ENCODE measurements at places on chromosomes 6 and 20.

- DNase-seq: no peak
Observed at GRCh38 chr20:50353289-50353961, 156.8 kb upstream of the PTPN1 start.

- no peak for DNase-seq
Observed at GRCh38 chr20:43831481-43832065, 83.1 kb upstream of the TOX2 start.

DNA sequence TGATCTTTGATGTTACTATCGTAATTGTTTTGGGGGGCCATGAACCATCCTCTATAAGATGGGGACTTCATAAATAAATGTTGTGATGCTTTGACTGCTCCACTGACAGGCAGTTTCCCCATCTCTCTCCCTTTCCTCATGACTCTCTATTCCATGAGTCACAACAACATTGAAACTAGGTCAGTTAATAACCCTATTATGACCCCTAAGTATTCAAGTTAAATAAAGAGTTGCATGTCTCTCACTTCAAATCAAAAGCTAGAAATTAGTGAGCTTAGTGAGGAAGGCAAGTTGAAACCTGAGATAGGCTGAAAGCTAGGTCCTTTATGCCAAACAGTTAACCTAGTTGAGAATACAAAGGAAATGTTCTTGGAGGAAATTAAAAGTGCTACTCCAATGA, 491.0 kb downstream of the HAO1 start:
- DNase-seq: no peak

GRCh38 chr6:157230910-157231309, 92.4 kb downstream of the TMEM242 start:
- no peak for DNase-seq

DNA sequence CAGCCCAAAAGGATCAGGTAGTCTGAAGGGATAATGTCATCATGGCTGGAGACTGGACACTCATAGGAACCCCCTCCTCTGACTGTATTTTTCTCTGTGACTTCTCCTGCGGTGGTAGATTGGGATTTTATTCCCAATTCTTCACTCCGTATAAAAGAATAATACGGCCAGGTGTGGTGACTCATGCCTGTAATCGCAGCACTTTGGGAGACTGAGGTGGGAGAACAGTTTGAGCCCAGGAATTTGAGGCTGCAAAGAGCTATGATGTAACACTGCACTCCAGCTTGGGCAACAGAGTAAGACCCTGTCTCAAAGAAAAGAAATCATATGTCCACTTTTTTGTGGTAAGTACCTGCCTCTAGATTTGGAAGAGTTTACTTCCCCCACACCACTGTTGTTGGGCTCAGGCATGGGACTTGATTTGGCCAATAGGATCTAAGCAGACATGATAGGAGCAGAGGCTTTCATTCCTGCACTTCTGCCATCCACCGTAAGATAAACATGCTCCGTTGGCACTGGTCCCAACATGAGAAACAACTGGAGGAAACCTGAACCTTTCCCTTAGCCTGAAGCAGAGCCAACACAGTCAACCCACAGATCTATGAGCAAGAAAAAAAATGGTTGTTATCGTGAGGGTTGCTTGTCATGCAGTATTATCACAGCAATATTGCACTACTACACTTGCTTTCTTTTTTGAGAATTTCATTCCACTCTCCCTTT, 82.0 kb downstream of the JPH2 start:
- peak; percentile 71 for DNase-seq

DNA sequence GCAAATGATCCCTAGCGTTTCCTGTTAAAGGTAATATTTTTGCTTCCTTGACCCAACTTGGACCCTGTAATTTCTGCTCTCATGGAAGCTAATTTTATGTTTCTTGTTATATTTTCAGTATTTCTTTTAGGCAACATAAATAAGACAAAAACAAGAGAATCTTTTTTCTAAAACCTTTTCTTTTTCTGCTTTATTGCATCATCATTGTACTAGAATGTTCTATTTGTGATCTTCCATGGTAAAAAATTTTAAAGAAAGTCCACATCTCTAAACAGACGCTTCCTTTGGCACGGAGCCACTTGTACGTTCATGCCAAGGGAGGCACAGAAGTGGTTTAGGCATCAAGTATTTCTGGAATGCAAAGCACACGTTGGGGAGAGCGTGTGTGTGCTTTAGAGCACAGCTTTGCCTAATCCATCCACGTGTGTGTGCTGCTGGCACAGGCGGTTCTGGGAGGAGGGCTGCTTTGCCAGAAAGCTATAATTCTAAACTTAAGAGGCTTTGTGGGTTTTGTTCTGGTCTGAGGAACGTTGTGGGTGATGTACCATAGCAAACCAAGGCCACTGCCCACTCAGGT, 98.3 kb downstream of the SASH1 start:
- DNase-seq: peak; percentile 28

DNA sequence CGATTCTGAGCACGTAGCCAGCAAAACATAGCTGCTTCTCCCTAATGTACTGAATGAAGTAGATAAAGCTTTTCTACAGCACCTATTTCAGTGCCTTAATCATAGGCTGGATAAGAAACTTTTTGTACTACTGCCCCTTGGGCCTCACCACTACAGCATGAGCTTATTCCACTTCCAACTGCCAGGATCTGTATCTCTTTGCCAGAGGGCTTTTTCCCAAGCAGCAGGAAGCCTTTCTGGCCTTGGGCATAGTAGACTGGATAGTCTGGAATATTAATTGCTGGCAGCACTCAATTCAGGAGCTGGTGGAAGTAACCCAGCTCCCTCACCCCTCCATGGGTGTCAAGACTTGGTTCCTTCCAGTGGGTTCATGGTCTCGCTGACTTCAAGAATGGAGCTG, 43.6 kb downstream of the ANKEF1 start:
- DNase-seq: no peak

DNA sequence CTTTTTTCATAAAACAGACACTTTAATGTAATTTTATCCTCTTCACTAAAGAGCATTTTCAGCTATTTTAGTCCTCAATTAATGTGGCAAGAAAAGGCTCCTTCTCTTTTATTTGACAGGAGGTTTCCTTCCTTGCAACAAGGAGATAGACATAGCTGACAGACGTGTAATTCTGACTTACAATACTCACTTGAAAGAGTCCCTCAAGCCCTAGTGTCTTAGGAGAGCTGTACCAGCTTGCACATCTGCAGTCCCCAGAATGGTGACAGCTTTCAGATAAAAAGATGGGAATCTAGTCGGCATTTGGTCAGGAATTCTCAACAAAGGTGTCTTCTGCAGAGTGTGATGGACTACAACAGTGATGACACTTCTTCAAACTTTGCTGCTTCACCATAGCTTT, 603.7 kb upstream of the PTCHD4 start:
- no peak for DNase-seq

DNA sequence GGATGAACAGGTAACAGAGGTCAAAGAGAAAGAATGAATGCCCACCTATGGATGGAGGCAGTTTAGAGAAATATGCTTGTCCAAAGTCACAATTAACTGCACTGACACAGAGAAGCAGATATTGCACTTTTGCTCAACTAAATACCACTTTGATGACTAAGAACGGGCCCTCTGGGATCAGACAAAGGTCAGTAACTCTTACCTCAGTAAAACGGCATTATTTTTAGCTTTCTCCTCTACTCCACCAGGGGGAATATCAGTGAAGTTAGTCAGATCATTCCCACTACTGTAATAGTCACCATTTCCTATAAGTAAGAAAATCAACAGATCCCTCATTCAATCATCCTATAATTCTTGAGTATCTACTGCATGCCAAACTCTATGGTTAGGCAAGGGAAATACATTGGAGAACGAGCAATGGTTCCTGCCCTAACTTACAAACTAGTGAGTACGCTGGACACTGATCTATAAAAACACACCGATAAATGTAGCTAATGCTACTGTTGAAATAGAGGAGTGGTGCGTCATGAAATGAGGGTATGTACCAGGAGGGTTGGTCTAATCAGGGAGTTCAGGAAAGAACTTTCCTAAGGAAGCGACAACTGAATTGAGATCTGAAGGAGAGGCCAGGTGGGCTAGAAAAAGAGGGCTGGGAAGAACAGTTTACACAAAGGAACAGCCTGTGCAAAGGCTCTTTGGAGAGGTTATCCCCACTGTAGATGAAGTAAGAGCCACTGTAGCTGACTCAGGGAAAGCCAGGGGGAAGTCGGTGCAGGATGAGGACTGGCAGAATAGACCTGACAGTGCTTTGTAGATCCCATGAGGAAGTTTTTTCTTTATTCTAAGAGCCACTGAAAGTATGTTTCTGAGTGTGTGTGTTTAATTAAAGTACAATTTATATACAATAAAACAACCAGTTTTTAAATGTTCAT, 9.2 kb downstream of the ECI2 start:
- DNase-seq: no peak

- no peak for DNase-seq
Observed at GRCh38 chr6:149052350-149053106, 265.0 kb upstream of the TAB2 start.

DNA sequence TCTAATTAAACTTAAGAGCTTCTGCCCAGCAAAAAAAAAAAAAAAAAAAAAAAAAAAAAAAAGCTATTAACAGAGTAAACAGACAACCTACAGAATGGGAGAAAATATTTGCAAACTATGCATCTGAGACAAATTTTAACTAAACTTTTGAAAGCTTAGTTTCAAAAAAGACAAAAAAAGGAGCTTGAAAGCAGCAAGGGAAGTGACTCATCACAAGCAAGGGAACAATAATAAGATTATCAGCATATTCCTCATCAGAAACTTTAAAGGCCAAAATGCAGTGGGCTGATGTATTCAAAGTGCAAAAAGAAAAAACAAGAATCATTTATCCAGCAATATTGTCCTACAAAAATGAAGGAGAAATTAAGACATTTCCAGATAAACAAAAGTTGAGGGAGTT, 158.6 kb downstream of the RNF144B start:
- no peak for DNase-seq

DNA sequence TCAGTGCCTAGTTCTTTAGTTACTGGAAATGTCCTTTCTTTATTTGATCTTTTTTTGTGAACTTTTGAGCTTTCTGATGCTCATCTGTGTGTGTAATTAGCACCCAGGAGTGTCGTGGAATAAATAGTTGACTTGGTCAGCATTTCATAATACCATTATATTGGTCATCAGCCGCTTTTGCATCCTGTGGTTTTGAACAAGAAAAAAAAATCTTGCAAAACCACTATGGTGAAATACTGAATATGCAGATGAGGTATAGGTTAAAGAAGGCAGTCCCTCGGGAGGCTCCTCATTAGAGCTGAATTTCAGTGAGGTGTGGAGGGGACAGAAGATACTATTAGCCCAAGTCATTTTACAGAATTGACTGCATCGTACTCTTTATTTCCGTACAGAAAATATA, 90.1 kb downstream of the FOXO3 start:
- no peak for DNase-seq

DNA sequence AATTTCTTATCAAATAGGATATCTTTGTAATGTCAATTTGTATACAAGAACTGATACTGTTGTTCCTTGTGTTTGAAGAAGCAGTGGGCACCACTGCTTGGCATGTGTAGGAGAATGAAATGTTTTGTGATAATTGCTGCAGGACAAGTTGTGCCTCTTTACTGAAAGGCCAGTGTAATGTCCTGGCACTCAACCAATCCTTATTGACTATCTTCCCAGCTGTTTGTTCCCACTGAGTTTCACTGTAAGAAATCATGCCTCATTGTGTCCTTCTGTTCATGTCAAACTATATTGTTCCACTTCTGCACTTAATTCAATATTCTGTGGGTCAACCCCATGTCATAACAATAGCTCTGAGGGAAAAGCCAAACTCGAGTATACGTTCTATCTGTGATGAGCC, 136.1 kb upstream of the FAM83B start:
- no peak for DNase-seq

DNA sequence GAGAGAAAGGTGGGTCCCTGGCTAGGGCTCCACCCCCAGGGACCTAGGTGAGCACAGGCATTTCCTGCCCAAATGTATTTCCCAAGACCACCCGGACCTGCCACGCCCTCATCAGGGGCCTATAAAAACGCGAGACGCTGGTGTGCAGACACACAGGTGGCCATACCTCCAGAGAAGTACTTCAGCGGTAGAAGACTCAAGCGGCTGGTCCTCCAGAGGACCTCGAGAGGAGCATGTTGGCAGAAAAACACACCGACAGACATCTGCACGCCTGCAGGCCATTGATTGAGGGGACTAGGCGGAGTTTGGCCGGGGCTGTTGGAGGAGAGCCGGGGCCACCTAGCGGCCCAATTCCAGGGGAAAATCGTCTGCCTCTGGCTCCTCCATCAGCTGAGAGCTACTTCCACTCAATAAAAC, 695.8 kb upstream of the MMS22L start:
- DNase-seq: peak; percentile 1

GRCh38 chr6:2915150-2915549, 12.0 kb upstream of the SERPINB9 start:
- DNase-seq: no peak

GRCh38 chr6:33443619-33444504, 10.5 kb upstream of the ZBTB9 start:
- no peak for DNase-seq

GRCh38 chr6:125197795-125198269, 44.3 kb downstream of the TPD52L1 start:
- no peak for DNase-seq

GRCh38 chr6:42689371-42689770, 33.0 kb downstream of the PRPH2 start:
- no peak for DNase-seq

DNA sequence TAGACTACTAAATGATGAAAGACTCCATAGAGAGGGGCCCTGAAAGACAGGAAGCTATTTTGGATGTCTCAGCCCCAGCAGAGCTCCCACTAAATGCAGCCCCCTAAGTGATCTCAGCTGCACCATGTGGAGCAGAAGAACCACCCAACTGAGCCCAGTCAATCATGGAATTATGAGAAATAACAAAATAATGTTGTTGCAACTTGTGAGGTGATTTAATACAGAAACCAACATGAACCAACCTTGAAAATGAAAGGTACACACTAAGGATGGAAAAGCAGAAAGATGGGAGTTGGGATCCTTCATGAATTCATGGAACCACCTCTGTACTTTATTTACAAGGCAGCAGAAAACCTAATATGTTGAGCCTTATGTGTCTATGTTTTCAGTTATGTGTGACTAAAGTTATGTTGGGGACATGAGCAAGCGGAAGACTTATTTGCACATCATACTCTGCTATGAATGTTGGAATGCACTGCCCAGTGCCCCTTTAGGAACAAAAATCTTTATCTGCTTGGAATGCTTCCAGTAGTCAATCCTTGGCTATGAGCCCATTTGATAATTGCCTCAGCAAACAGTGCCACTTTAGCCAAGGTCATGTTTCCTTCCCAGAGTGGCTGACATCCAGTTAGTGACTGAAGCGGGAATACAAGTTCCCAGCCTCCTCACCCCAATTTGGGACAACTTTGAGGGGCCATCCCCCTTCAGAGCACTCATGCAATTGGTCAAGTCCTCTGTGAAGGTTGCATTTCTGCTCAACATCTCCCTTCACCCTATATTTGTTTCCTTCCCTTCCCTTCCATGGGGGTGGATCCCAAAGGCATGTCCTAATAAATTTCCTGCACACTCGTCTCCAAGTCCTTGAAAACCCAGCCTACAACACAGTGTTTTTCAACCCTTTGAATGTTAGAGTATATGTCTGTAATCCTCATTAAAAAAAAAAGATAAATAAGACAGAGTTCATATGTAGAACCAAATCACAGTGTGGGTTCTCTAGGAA, 18.4 kb downstream of the TP53RK start:
- DNase-seq: peak; percentile 4
